ENCODE measurements at places on chromosomes 3 and 15.

- no peak for DNase-seq
These were observed 227.3 kb downstream of the SNRPN start for GRCh38 chr15:25182098-25182478.

DNA sequence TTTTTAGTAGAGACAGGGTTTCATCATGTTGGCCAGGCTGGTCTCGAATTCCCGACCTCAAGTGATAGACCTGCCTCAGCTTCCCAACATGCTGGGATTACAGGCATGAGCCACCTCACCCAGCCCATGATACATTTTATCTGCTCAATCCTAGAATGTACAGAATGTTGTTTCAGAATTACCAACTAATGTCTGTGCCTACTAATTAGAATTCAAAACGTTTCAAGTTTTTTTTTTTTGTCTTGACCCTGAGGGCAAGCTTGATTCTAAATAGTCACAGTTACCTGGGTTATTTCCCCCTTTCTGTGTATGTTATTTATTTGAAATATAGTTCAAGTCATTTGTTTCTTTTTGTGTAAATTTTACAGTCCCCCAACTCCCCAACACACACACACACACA is 5.3 kb upstream of the KIF23 start:
- no peak for DNase-seq

DNA sequence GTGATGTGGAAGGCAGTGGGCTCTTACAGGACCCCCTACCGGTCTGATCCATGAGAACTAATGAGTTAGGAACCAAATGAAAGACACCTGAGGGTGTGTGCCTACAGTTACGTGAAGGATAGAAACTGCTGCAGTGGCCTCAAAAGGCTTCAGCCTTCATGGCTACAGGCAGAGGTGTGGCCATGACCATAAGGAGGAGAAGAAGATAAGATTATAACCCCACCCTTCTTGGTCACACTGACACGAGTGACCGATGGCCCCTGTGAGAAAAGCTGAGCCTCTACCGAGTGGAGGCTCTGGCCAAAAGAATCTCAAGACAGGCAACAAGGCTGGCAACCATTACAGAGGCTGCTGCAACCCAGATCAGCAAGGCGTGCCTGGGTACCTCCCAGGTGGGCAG is 6.3 kb downstream of the RFT1 start:
- no peak for DNase-seq

- no peak for DNase-seq
These were observed 1.9 kb upstream of the MITF start for GRCh38 chr3:69737392-69737791.

GRCh38 chr3:188491276-188491687 is 337.3 kb downstream of the LPP start:
- peak; percentile 33 for DNase-seq

DNA sequence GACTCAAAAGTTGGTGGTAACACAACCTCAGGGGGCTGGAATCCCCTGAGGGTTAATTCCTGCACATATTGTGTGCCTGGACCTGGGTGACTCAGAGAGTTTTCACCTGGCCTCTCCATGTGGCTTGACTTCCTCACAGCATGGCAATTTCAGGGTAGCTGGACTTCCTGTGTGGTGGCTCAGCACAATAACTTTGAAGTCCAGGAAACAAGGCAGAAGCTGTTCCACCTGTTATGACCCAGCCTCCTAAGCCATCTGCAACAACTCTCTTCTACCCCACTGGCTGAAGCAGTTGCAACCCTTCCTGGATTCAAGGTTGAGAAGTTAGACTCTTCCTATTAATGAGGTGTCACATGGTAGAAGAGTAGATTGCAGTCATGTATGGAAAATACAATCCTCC is 58.4 kb downstream of the EDEM1 start:
- no peak for DNase-seq

- DNase-seq, result no peak
These were observed 402.9 kb upstream of the ATP11B start for GRCh38 chr3:182390421-182390820.

DNA sequence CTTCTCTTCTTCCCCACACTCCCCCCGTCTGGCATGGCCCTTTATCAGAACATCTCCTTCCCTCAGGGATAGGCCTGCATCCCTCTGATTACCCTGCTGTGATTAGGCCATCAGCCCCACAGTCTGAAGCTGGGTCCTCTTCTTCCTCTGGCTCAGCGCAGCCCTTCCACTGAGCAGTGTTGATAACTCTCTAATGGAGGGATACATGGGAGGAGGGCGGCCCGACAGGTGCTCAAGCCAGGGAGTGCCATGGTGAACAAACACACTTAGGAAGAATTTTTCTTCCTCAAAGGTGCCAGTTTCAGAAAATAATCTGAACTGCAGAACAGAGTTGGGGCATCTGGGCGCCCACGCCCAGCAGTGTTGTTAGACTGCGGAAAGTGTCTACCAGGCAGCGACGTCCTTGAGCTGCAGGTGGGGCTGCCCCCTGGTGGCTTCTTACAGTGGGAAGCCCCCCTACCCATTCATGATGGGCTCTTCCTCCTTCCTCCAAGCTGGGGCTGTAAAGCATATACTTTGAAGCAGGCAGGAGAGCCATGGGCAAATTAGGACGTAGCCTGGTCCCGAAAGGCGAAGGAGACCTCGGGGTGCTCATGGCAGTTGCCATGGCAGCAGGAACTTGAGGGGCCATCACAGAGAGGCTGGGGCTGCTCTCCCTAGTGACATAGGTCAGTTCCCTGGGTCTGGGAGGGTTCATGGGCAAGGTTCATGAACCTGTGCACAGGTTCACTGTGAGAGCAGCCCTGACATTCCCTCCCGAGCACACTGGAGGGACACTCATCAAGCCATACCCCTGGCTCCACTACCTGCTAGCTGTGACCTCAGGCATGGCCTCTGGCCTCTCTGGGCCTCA is 33.2 kb upstream of the NR2C2 start:
- DNase-seq, result no peak

GRCh38 chr3:64584179-64584578 is 103.6 kb downstream of the ADAMTS9 start:
- DNase-seq, result peak; percentile 7

DNA sequence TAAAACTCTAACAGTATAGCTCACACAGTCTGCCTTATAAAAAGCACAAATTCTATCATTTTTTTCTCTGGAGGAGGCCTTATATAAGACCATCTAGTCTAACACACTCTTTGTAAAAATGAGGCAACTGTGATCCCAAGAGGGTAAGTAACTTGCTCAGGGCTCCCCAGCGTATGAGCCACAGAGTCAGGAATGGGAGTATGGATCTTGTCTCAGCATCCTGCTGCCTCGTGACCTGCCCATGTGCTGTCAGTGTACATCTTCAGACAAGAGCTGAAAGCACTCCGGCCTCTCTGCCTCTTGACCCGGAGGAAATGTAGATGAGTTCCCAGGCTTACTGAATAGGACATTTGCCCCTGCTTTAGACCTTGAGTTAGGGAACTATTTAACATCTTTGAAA is 28.4 kb upstream of the MEF2A start:
- DNase-seq, result peak; percentile 13

DNA sequence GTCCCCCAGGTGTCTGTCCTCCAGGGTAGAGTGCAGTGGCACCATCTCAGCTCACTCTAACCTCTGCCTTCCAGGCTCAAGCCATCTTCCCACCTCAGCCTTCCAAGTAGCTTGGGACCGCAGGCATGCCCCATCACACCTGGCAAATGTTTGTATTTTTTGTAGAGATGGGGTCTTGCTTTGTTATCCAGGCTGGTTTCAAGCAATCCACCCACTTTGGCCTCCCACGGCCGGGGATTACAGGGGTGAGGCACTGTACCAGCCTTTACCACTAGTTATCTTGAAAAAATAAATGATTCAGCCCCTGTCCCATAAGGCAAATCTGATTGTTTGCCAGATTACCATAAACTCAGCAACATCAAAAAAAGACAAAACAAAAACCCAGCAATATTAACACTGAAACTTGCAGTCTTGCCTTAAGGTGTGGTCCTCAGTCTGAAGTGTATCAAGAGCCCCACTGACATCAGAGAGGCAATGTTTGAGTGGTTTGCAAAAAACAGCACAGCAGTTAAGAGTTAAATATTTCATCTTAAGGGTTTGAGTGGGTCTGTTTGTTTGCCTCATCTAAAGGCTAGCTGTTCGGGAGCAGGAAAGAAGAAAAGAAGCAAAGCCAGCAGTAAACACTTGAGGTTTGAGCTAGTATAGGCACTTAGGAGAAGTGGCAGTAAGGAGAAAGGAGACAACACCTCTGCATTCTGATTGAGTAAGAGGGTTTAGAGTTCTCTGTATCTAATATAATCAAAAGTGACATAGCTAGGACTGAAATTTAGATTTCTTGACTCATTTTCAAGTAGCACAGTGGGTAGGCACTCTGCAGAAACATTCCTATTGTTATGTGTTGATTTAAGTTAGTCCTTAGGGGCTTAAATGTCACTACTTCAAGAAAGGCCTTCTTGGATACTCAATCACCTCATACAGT is 26.3 kb upstream of the EDEM1 start:
- DNase-seq, result no peak

GRCh38 chr15:47650564-47650963 is 66.7 kb upstream of the SEMA6D start:
- DNase-seq, result no peak

GRCh38 chr15:80573606-80574005 is 121.5 kb upstream of the ABHD17C start:
- no peak for DNase-seq

DNA sequence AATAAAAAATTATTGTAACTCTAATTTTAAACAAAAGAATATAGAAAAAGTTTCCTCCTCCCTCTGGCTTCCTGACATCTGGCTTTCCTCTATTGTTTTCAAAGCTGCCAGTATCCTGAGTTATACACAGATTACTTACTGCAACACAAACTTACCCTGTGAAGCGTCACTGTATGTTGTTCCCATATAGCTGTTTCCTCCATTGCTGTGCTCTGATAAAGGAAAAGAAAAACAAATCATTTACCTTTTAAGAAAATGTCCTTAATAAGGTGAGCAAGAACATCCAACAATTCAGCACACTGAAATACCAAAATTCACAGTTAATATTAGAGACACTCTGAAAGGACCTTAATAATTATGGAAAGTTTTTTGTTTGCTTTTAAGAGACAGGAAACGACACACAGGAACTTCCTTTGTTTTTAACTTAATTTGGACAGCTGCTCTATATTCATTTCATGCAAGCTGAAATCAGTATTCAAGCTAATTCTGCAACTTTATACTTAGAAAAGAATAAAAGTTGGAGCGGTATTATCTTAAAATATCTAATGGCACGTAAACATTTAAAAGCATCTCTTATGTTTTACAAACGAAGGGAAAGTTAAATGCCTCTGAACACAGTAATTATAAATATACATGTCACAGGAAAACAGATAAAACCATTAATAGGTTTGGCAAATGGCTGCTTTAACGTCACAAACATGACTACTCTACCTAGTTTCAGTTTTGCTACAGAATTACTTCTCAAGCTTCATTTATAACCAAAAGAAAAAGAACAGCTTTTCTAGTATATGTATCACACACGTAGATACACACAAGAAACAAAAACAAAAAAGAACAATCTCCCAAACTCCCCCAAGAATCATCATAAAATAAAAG is 21.5 kb downstream of the TJP1 start:
- no peak for DNase-seq

GRCh38 chr3:12258911-12259310 is 30.0 kb upstream of the PPARG start:
- no peak for DNase-seq
